NCI-H1694 (cell line): ENCODE measurements at places on chromosomes 7 and 10.

GRCh38 chr7:22442882-22443369 is 57.1 kb downstream of the STEAP1B start:
- no peak for DNase-seq

- DNase-seq, result no peak
Observed at GRCh38 chr10:16909961-16910792, 93.0 kb upstream of the RSU1 start.

- no peak for DNase-seq
Observed at GRCh38 chr7:81688622-81689411, 81.0 kb downstream of the HGF start.

GRCh38 chr7:18849130-18849529 is 268.3 kb downstream of the TWIST1 start:
- DNase-seq, result no peak

- no peak for DNase-seq
Observed at GRCh38 chr7:101536232-101536631, 92.9 kb downstream of the MYL10 start.

DNA sequence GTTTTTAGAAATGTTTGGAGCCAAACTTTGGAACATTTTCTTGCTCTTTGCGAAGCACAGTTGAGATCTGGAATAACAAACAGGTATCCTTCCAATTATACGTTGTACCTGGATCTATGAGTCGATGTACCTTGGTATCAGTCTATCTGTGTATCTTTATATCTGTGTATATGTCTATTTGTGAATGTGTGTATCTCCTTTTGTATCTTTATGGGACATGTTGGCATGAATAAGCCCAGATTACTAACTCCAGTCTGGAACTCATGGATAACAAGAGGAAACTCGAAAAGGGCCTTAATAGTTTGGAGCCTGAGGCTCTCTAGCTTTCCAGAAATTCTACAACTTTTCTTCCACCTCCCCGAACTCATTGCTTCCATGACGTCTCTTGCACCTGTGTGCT is 490.0 kb downstream of the GATA3 start:
- DNase-seq, result no peak

DNA sequence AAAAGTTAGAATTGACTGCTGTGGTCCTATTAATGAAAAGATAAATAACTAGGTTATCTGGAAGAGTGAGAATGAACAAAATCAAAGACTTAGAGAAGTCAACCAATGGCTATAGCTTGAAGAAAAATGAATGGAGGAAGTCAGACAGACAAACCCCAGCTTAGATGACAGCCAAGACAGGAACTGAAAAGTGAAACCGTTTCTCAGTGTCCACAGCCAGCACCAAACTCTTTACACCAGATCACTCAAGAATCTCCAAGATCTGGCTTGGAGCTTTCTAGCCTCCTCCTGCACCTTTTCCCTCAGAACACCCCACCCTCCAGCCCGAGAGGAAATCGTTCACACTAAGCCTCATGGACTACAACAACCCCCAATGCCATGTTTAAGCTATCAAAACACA is 167.0 kb downstream of the SFMBT2 start:
- DNase-seq, result no peak

DNA sequence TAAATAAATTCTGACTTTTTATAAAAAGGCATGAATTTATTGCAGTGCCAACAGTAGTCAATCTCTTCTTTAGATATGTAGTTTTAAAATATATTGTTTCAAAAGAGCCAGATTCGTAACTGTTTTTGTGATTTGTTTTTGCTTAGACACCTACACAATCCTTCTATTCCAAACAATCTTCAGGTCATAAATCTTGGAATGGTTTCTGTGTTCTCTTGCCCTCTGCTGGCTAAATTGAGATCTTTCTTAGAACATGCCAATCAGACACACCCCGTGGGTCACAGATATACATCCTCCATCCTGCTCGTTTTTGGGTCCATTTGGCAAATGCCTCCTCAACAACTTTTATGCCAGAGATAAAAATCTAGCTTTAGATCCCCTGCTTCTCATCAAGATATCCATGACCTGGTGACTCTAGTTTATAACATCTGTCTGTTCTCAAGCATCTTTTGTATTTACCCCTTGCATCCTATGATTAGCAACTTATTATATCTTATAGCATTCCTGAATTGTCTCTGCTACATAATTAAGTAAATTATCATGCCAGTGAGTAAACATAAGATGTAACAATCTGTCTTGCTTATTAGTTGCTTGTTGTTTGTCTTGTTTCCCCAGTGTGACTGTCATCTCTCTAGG is 35.3 kb upstream of the IFRD1 start:
- peak; percentile 29 for DNase-seq

GRCh38 chr7:108093341-108093740 is 36.8 kb downstream of the LAMB4 start:
- DNase-seq, result no peak

GRCh38 chr7:107501593-107501992 is 31.7 kb downstream of the GPR22 start:
- peak; percentile 21 for DNase-seq

GRCh38 chr7:67547183-67547907 is 550.7 kb downstream of the TYW1 start:
- DNase-seq, result no peak

DNA sequence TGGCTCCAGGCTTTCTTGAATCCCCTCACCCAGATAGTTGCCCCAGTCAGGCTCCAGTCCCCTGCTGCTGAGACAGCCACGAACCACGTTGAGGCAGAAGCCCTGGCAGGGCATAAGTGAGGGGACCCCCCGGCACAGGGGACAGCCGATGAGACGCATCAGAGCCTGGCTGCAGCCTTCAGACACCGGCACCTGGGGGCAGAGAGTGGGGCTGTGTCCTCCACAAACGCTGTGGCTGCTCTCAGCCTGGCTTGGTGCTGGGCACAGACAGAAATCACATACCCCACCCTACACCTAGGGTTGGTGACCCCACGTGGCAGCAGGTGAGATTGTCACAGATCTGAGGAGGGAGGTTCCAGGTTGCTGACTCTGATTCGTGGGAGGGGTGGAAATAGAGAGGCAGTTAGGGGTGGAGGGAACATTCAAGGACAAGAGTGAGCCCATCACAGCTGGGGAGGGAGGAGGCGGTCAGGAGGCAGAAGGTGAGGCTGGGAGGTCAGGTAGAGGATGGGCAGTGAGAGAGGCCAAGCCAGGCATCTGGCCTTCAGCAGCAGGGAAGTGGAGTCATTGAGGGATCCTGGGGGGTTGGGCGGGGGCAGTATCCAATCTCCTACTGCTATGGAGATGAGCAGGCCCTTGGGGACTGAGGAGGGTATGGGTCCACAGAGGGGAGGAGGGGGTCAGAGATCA is 3.2 kb downstream of the GPC2 start:
- DNase-seq, result no peak

- no peak for DNase-seq
Observed at GRCh38 chr7:15866753-15867152, 180.3 kb upstream of the MEOX2 start.

DNA sequence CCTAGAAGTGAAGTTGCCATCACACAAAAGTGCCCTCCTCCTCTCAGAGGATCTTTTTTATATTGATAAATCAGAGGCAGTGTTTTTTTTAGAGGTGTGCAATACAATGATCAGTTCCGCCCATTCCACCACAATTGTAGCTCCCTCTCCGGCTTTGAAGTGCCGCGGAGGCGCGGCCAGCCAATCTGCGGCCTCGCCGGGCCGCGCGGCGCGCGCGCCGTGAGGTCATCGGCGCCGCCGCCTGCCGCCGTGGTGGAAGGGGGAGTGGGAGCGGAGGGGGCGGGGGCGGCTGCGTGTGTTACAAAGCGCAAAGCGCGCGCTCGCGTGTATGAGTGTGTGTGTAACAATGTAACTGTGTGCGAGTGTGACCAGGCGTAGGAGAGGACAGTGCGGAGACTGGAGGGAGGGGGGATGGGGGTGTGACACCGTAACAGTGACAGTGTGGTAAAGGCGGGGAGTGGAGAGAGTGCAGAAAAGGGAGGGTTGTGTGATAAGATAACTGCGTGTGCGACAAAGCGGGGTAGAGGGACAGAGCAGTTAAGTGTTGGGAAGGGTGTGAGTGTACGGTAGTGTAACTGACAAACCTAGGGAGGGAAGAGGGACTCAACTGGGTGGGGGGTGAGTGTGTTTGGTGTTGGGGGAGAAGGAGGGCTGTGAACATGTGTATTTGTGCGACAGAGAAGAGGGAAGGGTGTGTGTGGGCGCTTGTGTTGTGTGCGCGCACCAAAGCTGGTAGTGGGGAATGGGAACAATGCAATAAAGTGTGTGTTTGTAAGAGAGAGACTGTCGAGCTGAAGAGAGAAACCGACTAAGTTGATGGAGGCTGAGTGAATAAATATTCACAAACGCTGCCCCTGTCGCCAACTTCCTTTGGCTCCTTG is at the start of gene SP8:
Gene SP8, minus strand, starts transcription at position 108 of the 881 bp plus-strand sequence. Its CDS starts 88 bp downstream, at position 20.
- DNase-seq, result no peak

DNA sequence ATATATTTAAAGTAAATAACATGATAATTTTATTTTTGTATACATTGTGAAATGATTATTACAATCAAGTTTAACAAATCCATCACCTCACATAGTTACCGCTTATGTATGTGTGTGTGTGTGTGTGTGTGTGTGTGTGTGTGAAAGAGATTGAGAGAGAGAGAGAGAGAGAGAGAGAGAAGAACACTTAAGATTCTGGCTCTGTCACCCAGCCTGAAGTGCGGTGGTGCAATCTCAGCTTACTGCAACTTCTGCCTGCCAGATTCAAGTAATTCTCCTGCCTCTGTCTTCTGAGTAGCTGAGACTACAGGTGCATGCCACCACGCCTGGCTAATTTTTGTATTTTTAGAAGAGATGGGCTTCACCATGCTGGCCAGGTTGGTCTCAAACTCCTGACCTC is 17.8 kb downstream of the LYZL1 start:
- DNase-seq, result no peak

- DNase-seq, result no peak
Observed at GRCh38 chr7:93008833-93009232, 108.9 kb downstream of the SAMD9 start.

GRCh38 chr10:28744069-28744768 is 66.9 kb downstream of the BAMBI start:
- DNase-seq, result no peak

DNA sequence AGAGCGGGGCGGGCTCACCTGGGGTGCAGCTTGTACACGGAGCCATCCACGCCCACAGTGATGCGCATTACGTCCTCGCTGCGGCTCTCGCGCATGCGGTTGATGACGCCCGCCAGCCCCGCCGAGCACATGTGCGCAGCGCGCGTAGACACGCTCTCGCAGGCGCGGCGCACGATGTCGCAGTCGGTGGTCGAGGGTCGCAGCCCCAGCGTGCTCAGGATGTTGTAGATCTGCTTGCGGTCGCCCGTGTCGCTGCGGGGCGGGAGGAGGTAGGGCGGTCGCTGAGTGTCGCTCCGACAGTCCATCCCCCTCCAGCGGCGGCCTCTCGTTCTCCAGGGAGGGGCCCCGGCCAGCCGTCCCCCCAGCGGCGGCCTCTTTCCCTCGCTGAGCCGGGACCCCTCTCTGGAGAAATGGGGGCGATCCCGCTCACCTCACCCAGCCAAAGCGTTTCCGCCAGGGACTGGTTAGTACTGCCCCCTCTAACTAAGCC is 4.4 kb upstream of the MYL7 start:
- no peak for DNase-seq

GRCh38 chr7:55099066-55099820 is 80.4 kb downstream of the EGFR start:
- peak; percentile 44 for DNase-seq

- DNase-seq, result no peak
Observed at GRCh38 chr7:129843365-129843898, 109.3 kb downstream of the UBE2H start.

- DNase-seq, result no peak
Observed at GRCh38 chr10:66321723-66322665, 603.8 kb upstream of the LRRTM3 start.

- DNase-seq, result no peak
Observed at GRCh38 chr10:123778719-123779517, 112.7 kb downstream of the CPXM2 start.

GRCh38 chr7:140315498-140316164 is 82.7 kb downstream of the SLC37A3 start:
- no peak for DNase-seq

- no peak for DNase-seq
Observed at GRCh38 chr10:129097776-129098330, 369.2 kb upstream of the MGMT start.

DNA sequence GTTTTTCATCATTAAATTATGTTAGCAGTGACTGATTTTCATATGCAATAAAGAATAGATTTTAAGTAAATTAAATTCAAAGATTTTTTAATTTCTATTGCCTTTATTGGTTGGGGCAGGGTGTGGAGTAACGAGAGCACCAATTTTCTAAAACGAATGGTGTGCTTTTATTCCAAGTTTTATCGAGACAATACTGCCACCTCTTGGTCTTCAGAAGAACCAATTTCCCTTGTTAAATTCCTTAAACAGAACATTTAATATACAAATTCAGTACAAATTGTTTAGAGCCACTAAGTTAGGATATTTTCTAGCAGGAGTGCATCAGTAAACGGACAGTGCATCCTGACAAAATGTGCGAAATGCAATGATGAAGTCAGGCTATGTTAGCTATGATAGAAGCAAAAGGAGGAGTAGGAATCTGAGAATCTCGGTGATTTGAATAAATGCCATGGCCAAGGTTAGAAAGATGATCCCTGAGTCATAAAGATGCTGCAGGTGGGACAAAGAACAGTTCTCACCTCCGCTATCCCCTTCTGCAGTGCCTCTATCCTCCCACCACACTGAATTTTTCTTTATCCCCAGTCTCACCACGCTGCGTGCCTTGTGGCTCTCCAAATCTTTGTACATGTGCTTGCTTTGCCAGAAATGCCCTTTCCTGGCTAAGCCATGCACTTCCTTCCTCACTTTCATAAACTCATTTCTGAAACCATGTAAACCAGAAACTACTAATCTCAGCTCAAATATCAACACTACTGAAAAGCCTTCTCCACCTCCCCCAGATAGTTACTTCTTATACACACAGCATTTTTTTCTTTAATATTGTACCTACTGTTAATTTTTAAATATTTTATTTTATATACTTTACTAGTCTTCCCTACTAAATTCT is 31.9 kb upstream of the AGBL3 start:
- DNase-seq, result peak; percentile 55

GRCh38 chr10:35720366-35720765 is 78.3 kb upstream of the FZD8 start:
- DNase-seq, result no peak
